HFFc6 (cell line): ENCODE measurements at places on chromosomes 12 and 14.

DNA sequence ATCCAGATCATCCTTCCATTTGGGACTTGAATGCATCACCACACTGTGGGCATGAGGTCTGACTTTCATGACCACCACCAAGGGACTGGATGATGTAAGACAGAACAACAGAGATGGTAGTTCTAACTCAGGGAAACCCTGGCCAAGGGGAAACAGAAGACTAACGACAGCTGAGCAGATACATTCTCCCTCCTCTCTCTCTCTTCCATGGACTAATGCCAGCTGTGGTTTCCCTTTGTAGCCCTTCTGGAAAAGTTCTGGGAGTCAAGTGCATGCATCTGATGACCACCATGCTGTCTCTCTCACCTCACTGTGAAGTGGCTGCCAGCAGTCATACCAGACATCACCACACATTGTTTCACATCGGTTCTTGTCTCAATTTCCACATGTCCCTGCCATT lies 3.4 kb downstream of the TAS2R30 start:
- H3K4me1 ChIP-seq: no peaks in the 10 kb centered on the region
- H3K27ac ChIP-seq: no peak overlapping the region
- peaks cover 13% of the 10 kb centered on the region for H3K36me3 ChIP-seq
- no peaks in the 10 kb centered on the region; the same call in 1 of the 2 replicates for H3K27me3 ChIP-seq

GRCh38 chr14:29799464-29800095 lies 128.1 kb downstream of the PRKD1 start:
- H3K36me3 ChIP-seq: no peaks in the 10 kb centered on the region; the same call in 1 of the 2 replicates
- H3K4me1 ChIP-seq: peaks cover 17% of the 10 kb centered on the region
- DNase-seq: no peak
- H3K27me3 ChIP-seq: no peaks in the 10 kb centered on the region
- no peak overlapping the region for H3K27ac ChIP-seq
- H3K4me3 ChIP-seq: no peak overlapping the region

GRCh38 chr12:127263621-127264020 lies 1003.3 kb upstream of the TMEM132C start:
- H3K4me1 ChIP-seq: peaks cover 65% of the 10 kb centered on the region
- no peaks in the 10 kb centered on the region; the same call in 1 of the 2 replicates for H3K27me3 ChIP-seq
- DNase-seq: no peak
- no peak overlapping the region for H3K4me3 ChIP-seq

- H3K27ac ChIP-seq: no peak overlapping the region
- no peaks in the 10 kb centered on the region for H3K36me3 ChIP-seq
- no peak for DNase-seq
- H3K4me3 ChIP-seq: no peak overlapping the region
Observed at GRCh38 chr12:69073035-69073434, 140.1 kb upstream of the CPM start.

GRCh38 chr14:100066962-100067361 lies 1.7 kb downstream of the EVL start:
- no peak overlapping the region for H3K4me3 ChIP-seq
- no peak for DNase-seq
- no peak overlapping the region for H3K27ac ChIP-seq
- peaks cover 12% of the 10 kb centered on the region for H3K27me3 ChIP-seq
- H3K36me3 ChIP-seq: no peaks in the 10 kb centered on the region; the same call in 1 of the 2 replicates
- peaks cover 11% of the 10 kb centered on the region for H3K4me1 ChIP-seq

DNA sequence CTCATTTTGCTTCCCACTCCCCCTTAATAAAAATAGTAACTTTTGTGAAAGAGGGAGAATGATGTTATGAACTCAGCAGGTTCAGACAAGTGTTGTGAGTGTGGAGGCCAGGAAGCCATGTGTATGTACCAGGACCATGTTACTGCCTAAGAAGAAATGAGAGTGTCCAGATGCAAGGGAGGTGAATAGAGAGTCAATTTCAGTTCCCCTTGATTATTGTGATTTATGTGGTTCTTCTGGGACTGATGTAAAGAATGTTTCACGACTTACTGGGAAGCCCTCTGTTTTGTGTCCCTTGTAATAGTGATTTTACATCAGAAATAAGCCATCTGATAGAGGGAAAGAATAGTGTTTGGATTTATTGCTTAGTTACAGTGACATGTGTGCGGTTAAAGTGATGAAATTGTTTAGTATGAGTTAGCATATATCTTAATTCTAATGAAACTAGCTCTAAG lies 32.5 kb downstream of the FBXO34 start:
- H3K36me3 ChIP-seq: peaks cover 4% of the 10 kb centered on the region
- H3K27me3 ChIP-seq: no peaks in the 10 kb centered on the region
- H3K27ac ChIP-seq: peak overlapping the region; percentile 15; the same call in 1 of the 2 replicates

DNA sequence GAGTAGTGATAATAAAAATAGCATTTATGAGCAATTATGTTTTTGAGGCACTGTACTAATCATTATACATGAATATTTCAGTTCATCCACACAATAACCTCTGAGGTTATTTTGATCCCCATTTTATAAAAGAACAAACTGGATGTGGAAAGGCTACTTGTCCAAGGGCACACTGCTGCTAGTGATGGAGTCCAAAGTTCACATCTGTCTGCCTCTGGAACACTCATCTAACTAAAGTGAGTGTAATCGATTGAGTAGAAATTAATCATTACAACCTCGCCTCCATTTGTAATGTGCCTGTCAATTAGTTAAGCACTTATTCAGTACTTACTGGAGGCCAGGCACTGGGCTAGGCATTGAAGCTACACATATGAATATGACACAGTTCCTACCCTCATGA lies 55.4 kb downstream of the TMEM260 start:
- H3K4me1 ChIP-seq: no peaks in the 10 kb centered on the region
- no peak for DNase-seq
- H3K4me3 ChIP-seq: no peak overlapping the region
- no peaks in the 10 kb centered on the region for H3K27me3 ChIP-seq
- peaks cover 49% of the 10 kb centered on the region for H3K36me3 ChIP-seq

GRCh38 chr12:110577864-110578693 lies 5.0 kb downstream of the PPTC7 start:
- peak overlapping the region; percentile 98 for H3K27ac ChIP-seq
- H3K4me3 ChIP-seq: peak overlapping the region; percentile 84
- peaks cover 43% of the 10 kb centered on the region for H3K4me1 ChIP-seq
- 0 out of 2 replicates have a peak, but pooled peaks cover 2% of the 10 kb centered on the region for H3K27me3 ChIP-seq
- DNase-seq: peak; percentile 86

DNA sequence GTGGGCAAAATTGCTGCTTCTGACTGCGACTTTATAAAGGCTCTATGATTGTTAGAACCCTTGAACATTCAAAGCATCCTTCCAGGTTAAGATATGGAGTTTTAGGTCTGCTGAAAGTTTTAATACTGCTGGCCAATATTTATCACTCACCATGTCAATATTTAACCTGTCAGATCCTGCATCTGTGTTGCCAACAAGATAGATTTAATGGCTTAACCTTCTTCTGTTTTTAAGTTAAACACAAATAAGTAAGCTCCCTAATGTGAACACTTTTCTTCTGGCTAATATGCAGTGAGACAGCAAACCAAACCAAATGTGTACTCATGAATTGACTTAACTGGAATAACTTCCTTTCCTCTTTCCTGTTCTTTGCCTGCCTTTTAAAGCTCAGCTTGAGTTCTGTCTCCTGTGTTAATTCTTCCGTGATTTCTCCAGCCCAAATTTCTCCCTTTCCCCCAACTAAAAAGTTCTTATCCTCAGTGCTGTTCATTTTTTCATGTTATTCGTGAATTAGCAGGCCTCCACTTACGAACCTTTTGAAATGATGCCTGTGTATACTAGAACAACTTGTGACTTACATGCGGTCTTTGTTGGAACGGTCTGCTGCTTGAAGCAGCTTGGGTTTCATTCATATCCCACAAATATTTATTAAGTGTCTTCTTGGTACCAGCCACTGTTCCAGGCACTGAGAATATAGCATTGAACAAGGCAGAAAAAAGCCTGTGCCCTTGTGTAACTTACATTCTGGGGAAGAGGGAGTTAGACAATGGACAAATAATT lies 9.1 kb downstream of the FBXW8 start:
- peak overlapping the region; percentile 25; the same call in 1 of the 2 replicates for H3K27ac ChIP-seq
- H3K4me1 ChIP-seq: peaks cover 49% of the 10 kb centered on the region
- H3K27me3 ChIP-seq: no peaks in the 10 kb centered on the region
- peaks cover 33% of the 10 kb centered on the region for H3K36me3 ChIP-seq
- H3K4me3 ChIP-seq: no peak overlapping the region

- no peaks in the 10 kb centered on the region for H3K36me3 ChIP-seq
- no peak for DNase-seq
- H3K27me3 ChIP-seq: peaks cover 15% of the 10 kb centered on the region
- no peak overlapping the region for H3K4me3 ChIP-seq
- no peak overlapping the region for H3K27ac ChIP-seq
Observed at GRCh38 chr14:69357544-69358200, 40.4 kb downstream of the ERH start.

DNA sequence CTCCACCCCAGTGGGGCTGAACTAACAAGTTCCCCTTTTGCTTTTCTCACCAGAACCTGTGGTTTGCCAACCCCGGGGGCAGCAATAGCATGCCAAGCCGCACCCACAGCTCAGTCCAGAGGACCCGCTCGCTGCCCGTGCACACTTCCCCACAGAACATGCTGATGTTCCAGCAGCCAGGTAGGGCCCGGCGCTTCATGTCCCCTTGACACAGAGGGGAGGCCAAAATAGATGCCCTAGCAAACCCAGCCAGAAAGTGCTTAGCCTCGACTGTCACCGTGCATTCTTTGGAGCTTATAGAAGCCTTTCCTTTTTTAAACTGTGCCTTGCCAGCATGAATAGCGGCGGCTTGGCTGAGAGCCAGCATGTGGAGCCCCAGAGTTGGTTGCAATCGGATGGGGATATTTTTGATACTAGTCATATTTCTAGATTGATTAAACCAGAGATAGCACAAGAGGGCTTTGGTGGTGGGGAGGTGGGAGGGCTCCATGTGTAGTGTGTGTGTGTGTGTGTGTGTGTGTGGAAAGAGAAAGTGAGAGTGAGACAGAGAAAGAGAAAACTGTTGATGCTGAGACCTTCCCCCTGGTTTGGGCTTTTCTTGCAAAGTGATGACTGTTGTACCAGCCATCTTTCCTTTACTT lies 126.1 kb downstream of the GCH1 start:
- H3K27me3 ChIP-seq: peaks cover 12% of the 10 kb centered on the region
- H3K4me3 ChIP-seq: peak overlapping the region; percentile 53
- H3K27ac ChIP-seq: peak overlapping the region; percentile 76
- peaks cover 28% of the 10 kb centered on the region for H3K36me3 ChIP-seq
- peak; percentile 45 for DNase-seq
- H3K4me1 ChIP-seq: peaks cover 56% of the 10 kb centered on the region
